Gastrocnemius medialis (tissue), 4 donors: ENCODE measurements at places on chromosomes 13 and 19.

- no peak for DNase-seq
Measured at GRCh38 chr13:27481766-27482165, 31.4 kb upstream of the MTIF3 start.

GRCh38 chr19:49677901-49678674 lies 1.0 kb downstream of the PRMT1 start:
- peak; percentile 69 for DNase-seq

GRCh38 chr19:8609279-8610040 lies 1.1 kb downstream of the ADAMTS10 start:
- DNase-seq: no peak

- no peak for DNase-seq
Measured at GRCh38 chr13:50167224-50167947, 152.1 kb downstream of the KCNRG start.

GRCh38 chr19:33424181-33424580 lies 50.7 kb downstream of the CEBPG start:
- DNase-seq: no peak

DNA sequence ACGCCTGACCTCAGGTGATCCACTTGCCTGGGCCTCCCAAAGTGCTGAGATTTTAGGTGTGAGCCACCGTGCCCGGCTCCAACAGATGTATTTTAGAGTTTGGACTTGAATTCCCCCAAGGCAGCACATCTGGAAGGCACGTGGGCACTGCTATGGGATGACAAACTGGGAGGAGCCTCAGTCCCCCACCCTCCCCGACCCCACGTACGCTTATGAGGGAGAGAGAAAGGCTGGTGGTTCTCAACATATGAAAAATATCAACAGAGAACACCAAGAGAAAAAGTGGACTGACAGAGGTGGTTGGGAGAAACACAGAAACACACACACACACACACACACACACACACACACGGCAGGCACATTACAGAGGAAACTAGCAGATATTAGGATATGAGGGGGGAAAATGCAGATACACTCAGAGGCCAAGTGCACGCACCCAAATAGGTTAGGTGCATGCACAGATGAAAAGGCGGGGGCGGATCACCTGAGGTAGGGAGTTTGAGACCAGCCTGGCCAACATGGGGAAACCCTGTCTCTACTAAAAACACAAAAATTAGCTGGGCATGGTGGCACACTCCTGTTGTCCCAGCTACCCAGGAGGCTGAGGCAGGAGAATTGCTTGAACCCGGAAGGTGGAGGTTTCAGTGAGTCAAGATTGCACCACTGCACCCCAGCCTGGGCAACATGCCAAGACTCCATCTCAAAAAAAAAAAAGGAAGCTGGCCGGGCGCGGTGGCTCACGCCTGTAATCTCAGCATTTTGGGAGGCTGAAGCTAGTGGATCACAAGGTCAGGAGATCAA lies 3.2 kb downstream of the STX10 start:
- no peak for DNase-seq

- DNase-seq: no peak
Measured at GRCh38 chr13:49418206-49418605, 25.7 kb downstream of the CAB39L start.

GRCh38 chr13:97369261-97369893 lies 64.6 kb upstream of the RAP2A start:
- no peak for DNase-seq

DNA sequence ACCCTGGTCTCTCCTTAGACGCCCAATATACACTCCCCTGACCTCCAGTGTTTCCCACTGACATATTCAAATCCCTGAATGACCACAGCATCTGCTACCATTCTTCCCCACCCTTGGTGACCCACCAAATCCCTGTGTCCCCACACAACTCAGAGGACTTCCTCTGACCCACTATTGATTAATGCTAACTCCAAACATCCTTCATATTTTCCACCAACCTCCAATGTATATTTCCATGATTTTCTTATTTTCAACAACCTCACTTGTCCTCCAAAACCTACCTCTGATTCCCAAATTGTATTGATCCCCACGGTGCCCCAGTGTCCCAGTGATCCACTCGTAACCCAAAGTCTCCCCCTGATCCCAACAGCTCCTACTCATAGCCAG lies 526 bp upstream of the DMWD start:
- DNase-seq: no peak

GRCh38 chr19:47490847-47491246 lies 6.8 kb upstream of the KPTN start:
- DNase-seq: no peak

DNA sequence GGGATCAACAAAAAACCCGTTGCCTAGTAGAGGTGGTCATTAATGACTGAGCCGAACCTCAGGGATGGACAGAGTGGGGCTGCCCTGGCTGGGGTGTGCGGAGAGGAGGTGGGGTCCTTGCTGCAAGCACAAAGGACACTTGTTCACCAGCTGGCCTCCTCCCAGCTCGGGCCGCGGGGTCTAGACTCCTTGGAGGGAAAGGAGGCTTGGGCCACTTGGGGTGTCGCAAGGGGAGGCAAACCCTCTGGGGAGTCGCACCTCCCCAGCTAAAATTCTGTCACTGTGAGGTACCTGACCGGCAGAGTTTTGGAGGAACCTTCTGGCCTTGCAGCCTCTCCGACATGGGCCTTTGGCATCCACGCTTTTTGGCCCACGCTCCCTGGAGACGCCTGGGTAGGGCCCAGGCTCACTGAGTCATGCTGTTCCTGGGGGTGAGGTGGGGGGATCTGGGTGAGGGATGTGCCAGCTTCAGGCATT lies 8.2 kb downstream of the KLHL26 start:
- DNase-seq: no peak

- no peak for DNase-seq
Measured at GRCh38 chr19:39843919-39844793, 2.0 kb downstream of the FBL start.

- no peak for DNase-seq
Measured at GRCh38 chr19:16582486-16583261, 10.5 kb upstream of the SLC35E1 start.

- no peak for DNase-seq
Measured at GRCh38 chr13:39777021-39777420, 121.6 kb downstream of the COG6 start.

- no peak for DNase-seq
Measured at GRCh38 chr19:40623403-40624251, 22.5 kb downstream of the LTBP4 start.

- no peak for DNase-seq
Measured at GRCh38 chr19:1259206-1259875, 9.8 kb upstream of the CIRBP start.

GRCh38 chr19:5079071-5079774 lies 110.3 kb downstream of the KDM4B start:
- DNase-seq: no peak

- no peak for DNase-seq
Measured at GRCh38 chr19:32164384-32164992, 180.9 kb upstream of the ZNF507 start.

GRCh38 chr13:112759053-112759452 lies 69.2 kb downstream of the ATP11A start:
- no peak for DNase-seq

DNA sequence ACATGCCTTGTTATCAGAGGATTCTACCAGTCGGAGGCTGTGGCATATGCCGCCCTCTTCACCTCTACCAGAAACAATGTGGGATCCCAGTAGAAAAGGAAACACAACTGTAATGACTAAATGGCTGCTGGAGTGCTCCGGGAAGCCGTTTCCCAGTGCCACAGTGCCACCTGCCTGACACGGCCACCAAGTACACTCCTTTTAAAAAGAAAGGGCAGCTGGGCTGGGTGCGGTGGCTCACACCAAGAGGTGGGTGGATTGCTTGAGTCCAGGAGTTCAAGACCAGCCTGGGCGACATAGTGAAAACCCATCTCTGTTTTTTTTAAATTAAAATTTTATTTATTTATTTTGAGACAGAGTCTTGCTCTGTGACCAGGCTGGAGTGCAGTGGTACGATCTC lies 67.3 kb downstream of the TRPM4 start:
- peak; percentile 30 for DNase-seq

DNA sequence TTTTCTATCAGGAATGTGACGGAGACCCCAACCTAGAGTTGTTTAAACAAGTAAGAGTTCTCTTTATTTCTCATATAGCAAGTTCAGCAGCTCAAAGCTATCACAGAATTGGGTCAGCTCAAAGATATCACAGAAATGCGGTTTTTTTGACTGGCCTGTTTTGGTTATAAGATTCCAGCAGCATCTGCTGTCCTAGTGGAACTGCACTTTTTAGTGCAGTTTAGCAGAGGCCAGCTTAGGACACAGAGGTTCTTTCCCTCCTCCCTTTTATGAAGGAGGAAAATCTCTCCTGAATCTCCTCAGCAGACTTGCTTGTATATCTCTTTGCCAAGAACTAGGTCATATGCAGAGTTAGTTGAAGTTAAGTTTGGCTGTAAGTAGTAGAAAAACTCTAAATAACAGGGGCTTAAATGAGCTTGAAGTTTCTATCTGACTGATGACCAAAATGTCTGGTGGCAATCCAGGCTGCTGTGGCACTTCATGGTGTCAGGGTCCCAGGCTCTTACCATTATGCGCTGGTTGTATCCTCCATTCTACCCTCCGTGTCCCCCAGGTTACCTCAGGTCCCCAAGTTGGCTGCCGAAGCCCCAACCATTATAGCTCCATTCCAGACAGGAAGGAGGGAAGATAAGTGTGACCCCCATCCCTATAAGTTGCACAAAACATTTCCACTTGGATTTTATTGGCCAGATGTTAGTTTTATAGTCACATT lies 6.6 kb downstream of the PPP2R1A start:
- no peak for DNase-seq

DNA sequence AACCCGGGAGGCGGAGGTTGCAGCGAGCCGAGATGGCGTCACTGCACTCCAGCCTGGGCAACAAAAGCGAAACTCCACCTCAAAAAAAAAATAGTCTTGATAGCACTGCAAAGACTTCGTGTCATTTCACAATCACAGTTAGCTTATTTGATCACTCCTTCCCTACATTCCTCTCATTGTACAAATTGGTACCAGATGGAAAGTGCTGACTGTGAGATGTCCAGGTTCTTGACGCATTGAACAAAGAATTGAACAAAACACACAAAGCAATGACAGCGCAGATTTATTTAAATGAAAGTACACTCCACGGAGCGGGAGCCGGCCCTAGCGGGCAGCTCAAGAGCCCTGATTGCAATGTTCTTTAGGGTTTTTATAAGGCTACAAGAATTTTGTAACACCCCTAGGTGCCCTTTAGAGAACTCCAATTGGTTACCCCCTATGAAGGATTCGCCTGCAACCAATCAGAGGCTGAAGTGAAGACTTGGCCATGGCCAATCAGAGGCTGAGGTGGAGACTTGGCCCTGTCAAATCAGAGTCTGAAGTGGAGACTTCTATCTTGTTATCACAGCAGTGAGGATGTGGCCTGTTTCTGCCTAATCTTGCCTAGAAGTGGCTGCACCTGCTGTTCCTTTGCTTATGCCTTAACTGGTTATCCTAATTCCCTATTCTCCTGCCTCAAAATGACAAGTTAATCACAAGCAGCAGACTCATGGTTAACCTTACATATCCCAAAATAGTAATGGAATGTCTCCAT lies 16.7 kb downstream of the ZNF556 start:
- DNase-seq: no peak

GRCh38 chr13:36752673-36753072 lies 66.3 kb upstream of the RFXAP start:
- no peak for DNase-seq

DNA sequence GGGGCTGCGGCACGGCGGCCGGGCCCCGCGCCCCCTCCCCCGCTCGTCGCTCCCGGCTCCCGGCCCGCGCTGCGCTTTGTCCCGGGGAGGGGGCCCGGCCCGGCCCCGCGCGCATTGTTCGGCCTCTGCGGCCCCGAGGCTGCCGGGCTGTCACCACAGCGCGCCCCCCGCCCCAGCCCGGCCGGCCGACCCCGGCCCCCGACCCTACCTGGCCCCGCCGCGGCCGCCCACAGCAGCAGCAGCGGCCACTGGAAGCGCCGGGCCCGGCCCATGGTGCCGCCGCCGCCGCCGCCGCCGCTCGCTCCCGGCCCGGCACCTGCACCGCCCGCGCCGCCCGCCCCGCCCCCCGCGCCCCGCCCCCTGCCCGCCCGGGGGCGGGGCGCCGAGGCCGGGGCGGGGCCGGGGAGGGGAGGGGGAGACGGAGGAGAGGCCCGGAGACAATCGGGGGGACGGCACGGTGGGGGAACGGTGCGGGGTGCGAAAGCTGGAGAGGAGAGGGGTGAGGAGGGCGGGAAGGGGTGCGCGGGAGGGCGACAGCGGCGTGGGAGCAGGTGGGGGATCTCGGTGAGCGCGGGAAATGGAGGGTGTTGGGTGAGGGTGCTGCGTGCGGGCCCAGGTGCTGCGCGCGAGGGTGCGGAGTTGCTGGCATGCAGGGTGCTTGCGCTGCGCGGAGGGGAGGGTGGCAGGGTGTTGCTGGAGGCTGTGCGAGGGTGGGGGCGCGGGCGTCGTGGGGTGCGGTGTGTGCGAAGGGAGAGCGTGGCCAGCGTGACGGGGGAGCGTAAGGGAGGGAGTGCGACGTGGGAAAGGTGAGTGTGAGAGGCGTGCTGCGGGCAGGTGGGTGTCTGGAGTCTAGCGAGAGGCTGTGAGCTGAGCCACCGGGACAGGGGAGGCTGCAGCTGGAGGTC lies at the start of gene CADM4:
CADM4 (minus strand) TSS at position 332 of the 905 bp plus-strand sequence; CDS start at position 272, 60 bp downstream.
- no peak for DNase-seq

- DNase-seq: peak; percentile 8
Measured at GRCh38 chr13:114103801-114104654, 28.4 kb downstream of the RASA3 start.

DNA sequence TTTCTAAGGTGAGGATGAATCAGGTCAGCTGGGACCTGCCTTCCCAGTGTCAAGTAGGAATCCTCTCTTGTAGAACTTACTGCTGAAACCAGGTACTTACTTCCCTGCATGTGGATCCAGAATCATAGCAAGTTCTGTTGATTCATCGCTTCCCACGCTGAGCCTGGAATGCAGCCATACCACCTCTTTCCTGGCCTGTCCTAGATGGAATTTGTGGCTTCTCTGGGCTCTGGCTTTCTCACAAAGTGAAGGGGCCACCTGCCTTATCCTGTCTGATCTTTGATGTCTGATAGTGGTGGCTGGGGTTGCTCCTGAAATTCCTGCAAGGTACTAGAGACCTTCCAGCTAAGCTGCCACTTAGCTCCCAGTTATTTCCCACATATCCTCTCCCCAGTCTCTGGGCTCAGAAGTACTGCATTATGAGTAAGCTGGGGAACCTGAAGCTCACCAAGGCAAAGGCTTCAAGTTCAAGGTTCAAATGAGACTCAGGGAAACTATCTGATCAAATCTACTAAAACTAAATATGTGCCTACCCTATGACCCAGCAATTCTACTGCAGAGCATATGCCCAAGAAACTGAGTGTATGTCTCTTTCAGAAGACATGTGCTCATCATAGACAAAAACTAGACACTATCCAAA lies 103.5 kb downstream of the SUCLA2 start:
- no peak for DNase-seq

GRCh38 chr13:22110368-22110767 lies 439.5 kb downstream of the FGF9 start:
- no peak for DNase-seq

DNA sequence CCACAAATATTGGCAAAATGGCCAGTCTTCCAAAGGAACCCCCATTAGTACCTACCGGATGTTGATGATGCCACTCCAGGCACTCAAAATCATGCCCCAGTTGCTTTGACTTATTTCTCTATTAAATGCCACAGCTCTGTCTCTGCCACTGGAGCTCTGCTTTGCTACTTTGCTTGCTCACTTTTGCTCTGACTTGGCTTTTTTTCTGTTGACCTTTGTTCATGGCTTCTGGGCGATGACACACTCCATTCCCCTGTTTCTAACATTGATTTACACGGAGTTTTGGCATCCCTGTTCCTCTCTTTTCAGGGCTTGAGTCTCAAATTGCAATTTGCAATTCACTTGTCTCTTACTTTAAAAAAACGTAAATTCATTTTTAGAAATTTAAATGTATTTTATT lies 217.1 kb upstream of the SPRY2 start:
- DNase-seq: no peak
